ENCODE measurements at places on chromosomes 1 and 21.

DNA sequence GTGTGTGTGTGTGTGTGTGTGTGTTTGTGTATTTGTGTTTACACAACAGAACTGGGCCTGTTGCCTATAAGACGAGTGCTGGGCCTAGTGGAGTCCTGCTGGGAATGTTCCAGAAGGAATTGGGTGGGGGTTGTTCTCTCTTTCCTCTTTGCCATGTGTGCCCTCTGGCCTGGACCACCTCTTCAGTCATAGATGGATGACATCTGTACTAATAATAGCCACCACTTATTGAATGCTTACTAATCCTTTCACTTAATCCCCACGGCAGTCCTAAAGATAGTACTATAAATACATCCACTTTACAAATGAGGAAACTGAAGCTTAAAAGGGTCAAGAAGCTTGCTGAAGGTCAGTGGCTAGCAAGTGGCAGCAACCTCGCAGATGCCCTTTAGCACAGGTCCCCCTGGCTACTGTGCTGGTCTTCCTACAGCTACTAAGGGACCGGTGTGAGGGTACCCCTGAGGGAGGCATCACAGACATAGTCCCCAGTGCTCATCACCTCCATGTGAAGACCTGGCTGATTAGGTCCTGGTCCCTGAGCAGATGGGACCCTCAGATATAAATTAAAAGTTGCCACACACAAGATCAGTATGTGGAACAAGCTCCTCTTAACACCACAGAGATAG lies 55.2 kb upstream of the KIF1B start:
- DNase-seq: peak; percentile 27

DNA sequence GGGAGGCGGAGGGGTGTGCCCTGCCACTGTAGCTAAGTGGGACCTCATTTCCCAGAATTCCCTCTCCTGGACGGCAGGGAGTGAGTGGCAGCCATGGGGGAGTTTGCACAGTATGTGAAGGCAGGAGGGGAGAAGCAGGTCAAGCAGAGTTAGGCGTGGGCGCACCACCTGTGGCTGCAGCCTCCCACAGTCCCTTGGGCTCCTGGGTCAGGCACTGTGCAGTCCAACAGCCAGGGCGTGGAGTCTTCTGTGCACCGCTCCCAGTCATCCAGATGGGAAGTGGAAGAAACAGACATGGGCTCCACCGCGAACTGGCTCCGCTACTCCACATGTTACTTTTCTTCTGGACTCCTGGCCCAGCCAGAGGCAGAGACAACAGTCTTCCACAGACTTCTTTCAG lies 85.4 kb upstream of the TIAM1 start:
- DNase-seq: no peak

DNA sequence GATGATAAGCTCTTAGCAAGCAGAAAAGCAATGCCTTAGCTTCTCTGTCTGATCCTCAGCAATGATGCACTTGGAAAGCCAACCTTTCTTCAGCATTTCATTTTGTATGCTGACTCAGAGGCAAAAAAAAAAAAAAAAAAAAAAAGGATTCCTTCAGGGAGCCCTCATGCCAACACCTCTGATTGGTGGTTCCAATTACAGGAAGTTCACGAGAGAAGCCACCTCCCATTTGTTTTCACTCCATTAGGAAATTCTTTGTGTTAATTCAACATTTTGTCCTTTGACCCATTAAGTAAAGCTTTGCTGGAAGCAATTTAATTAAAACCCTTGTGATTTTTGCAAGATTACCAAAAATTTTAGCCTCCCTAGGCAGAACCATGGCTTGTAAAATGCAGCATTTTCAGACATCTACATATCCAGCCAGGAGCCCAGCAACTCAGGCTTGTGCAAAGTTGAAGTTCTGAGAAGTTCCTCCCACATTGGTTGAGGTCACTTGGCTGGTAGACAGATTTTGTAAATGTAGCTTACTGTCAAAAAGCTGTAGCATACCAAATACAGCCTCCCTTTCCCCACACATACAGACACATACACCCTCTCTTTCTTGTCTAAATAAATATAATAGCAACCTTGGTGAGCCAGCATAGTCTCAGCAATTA lies 27.1 kb upstream of the VTCN1 start:
- DNase-seq: no peak

DNA sequence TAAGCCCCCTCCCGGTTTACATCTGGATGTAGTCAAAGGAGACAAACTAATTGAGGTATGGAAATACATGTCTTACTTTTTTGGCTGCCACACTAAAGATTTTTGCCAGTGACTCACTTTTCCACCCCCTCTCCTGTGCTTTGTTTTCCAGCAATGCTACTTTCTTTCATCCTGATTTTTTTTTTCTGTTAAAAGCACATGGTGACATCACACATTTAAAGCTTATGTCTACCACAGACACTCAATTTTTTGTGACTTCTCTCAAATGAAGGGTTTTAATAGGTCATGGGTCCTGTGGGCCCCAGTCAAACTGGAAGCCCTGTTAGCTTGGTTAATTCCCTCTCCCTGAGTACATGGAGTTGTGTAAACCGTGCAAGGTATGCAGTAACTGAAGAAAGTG lies 2.2 kb downstream of the PPP1R8 start:
- no peak for DNase-seq

GRCh38 chr1:8189931-8190483 lies 127.9 kb upstream of the SLC45A1 start:
- no peak for DNase-seq

DNA sequence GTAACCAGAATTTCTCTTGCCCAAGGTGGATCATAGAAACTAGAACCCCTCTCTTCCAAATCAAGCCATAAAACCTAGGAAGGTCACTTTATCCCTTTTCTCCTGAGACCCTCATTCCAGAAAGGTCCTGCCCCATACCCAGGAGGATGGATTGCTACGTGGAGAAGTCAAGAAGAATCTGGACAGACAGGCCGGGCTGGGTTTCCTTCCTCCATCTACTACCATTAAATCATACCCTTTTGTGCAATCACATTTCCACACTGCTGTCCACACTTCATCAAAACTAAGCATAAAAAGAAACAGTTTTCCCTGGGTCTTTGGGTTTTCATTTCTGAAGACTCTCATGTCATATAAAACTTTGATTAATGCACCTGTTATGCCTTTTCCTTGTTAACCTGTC lies 65.4 kb downstream of the C21orf91 start:
- no peak for DNase-seq

DNA sequence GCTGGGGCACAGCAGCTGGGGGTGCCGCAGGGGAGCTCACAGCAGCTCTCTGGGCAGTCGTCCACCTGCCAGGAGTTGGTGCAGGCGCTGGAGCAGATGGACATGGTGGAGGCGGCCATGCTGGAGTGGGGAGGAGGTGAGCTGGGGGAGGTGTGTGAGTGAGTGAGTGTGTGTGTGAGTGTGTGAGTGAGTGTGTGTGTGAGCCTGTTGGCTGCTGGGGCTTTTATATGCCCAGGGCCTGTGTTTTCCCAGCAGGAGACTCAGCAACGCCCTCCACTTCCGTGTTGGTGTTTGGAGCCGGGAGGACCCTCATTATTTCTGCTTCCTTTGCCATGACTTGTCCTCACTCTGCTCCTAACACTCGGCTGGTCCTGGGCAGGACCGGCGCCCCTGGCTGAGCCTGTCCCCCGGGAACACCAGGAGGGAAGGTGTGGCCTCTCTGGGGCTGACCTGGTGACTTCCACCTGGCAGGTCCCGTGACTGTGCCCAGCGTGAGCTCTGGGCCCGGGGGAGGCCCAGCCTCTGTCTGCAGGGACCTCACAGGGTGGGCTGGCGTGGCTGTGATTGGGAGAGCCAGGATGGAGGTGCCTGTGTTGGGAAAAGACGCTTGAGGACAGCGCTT lies at the start of gene KRTAP10-2:
Gene KRTAP10-2 (minus strand): TSS at position 166 of the 622 bp plus-strand sequence. CDS start 47 bp downstream, at position 119.
- DNase-seq: no peak

GRCh38 chr1:184424157-184424556 lies 37.3 kb downstream of the C1orf21 start:
- DNase-seq: no peak

- DNase-seq: no peak
Measured at GRCh38 chr1:55828044-55828443, 612.9 kb upstream of the USP24 start.

DNA sequence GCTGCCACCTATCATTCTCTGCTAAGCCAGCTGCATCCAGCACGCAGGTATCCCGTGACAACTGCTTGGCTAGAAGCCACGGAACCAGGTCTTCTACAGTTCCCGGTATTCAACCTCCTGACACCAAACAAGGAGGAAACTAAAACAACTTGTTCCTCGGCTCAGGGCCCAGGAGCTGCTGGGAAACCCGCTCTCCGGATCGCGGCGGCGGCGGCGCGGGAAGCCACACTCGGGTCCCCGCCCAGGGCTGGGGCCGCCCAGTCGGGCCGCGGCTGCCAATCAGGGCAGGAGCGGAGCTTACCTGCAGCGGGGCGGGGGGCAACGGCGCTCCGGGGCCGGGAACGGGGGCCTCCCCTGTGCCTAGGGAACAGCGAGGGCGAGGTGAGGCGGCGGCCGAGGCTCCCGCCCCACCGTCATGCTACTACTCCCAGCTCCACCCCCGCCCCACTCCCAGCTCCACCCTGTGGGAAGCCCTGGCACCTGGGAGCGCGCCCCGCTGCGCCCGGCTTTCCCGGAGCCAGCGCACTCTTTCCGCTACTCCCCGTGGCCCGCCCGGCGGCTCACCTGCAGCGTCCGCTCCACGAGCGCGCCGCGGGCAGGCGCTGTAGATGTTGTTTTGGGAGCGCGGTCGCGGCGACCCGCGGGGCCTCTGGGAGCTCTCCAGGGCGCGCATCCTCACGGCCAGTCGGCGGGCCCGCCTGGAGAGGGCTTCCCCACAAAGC lies 12.1 kb downstream of the IL24 start:
- DNase-seq: peak; percentile 54

DNA sequence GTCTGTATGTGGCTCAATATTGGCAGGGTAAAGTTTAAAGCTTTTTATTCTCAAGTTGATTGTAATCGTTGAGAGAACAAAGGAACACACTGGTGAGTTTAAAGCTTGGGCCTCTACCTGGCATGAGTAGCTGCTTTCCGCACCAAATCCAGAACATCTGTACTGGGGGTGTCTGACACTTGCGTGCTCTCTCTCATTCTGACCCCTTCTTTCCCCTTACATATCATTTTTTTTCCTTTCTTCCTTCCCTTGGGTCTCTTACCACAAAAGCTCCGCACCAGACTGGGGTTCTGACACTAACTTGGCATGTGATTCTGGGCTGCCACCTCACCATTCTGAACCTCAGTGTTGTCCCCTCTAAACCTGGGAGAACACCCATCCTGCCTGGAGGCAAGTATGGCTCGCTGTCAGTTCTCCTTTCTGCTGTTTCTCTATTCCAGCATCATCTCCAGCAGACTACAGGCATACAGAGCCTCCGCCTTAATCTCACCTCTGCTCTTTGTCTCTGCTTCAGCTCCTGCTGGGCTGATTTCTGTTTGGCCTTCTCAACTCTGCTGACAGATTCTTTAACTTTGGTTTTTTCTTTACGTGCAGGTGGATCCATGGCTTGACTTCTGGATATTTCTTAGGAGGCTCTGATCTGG lies 859 bp upstream of the ERMAP start:
- DNase-seq: peak; percentile 9

DNA sequence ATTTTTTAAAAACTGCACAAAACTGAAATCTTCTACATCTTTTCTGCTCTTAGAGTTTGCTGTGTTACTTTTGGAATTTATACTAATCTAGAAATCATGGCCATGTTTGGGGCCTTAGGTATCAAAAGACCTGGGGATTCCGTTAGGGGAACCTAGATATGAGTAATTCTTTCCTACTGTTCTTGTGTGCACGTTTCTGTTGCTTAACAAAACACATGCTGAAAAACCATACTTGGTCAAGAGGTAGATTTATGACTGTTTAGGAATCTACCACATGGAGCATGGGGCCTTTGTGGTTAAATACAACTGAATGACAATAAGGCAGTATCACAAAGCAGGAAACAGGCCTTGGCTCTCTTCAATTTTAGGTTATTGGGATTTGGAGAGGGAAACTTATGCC lies 291.9 kb upstream of the USP25 start:
- DNase-seq: no peak

DNA sequence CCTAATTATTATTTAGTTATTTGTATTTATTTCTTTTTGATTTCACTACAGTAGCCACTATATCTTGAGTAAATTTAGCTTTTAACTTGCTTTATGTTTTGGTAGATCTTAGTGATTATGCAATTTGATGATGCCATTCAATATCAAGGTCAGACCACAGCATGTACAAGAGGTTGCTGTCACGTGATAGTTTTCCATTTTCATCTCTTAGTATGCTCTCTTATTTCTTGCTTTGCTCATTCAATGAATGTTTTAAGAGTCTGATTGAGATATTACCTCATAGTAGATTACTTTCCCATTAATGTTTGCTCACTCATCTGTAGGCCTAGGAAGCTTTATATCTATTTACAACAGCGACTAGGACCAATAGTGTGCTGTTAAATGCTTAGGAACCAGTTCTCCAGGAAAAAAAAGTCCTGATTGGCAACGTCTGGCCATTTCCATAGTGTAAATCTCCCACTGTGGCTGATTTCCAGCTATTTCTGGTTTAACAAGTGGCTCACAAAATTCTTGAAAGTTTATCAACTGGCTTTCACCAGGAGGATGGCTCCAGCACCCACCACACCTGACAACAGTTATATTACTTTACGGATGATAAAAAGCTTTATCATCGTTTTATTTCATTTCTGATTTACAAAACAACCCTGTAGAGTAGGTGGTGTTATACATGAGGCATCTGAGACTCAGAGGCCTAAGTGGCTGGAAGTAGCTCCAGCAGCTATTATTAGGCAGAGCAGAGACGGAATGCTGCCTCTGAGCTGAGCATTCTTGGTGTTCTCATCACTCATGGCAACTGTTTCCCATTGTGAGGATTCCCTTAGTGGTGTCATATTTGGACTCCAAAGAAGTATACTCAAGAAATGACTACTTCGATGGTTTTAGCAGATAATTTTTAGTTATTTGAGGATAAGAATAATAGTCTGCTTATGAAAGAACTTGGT lies 235.2 kb downstream of the DISC1 start:
- peak; percentile 24 for DNase-seq

- DNase-seq: no peak
Measured at GRCh38 chr1:95208876-95209275, 25.1 kb upstream of the RWDD3 start.

DNA sequence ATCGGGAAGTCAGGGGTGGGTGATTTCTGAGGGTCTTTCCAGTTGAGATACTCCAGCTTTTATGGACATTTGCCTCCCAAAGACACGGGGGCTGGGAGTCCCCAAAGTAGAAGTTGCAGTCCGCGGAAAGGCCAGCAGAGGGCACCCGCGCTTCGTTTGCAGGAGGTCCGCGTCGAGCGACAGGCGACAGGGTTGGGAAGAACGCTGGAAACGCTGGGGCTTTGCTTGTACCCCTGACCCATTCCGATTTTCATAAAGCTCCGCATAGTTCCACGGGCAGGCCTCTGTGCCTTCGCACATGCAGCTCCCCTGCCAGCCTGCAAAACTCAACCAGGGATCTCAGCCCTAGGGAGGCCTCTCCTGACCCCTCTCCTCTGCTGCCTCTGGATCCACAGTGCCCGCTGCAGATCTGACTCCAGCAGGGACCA lies 44.2 kb upstream of the LAPTM5 start:
- DNase-seq: peak; percentile 72
